Activated T-cell treated with anti-CD3 and anti-CD28 coated beads, Interleukin-2, amount 50 U/mL, for 24 hours (primary cell): ENCODE measurements at places on chromosomes 6 and 20.
A peak's percentile ranks its signal among the peaks of the same experiment; 100 is the strongest.

DNA sequence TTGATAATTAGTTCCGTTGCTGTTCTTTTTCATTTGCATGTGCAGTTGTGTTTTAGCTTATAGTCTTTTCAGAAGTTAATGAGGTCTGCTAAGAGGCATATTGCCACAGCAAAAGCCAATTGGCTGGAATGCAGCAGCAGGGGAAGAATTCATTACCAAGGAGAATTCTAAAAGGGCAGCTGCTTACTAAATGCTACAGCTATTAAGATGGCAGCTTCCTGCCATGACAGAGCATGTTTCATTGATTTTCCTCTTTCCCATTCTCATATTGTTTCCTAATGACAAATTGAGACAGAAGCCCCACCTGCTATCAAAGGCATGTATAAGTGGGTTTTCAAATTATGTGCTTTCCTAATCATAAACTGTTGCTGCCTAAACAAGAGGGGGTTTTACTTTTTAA lies 66.6 kb downstream of the CLVS2 start:
- no peak for DNase-seq

- DNase-seq, result no peak
Measured at GRCh38 chr6:69880601-69881000, 14.2 kb downstream of the COL19A1 start.

DNA sequence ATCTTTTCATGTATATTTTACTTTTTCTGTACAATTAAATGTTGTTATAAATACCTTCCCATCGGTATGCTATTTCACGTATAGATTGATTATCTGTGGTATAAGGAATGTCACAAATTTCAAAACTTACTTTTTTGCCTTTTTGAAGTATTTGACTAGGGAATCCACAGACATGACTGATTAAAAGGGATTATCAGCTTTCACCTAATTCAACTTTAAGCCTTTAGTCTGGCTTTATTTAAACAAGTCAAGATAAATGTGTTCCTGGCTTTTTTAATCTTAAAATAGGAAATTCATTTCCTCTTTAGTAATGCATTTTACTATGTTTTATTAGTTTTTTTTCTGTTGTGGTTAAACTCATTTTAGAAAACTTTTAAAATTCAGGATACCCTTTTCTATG lies 160.0 kb downstream of the MACROD2 start:
- DNase-seq, result no peak

DNA sequence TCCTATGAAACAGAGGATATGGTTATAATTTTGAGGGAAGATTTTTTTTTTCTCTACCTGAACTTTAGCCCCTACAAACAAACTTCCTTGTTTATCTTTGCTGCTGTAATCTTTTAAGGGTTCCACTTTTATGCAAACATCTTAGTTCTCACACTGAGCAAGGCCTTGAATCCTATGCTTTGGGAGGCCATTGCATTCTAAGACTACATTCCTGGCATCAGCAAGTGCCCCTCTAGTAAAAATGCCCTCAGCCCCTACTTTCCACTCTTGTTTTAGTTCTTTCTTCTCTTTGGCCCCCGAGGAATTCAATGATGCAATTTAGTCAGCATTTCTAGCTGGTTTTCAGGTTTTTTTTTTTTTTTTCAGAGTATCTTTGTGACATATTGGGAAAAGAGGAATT lies 8.1 kb upstream of the AHI1 start:
- no peak for DNase-seq

- DNase-seq, result no peak
Measured at GRCh38 chr6:154058963-154059680, 20.1 kb downstream of the OPRM1 start.

GRCh38 chr20:1060985-1061384 lies 57.4 kb upstream of the PSMF1 start:
- DNase-seq, result no peak

DNA sequence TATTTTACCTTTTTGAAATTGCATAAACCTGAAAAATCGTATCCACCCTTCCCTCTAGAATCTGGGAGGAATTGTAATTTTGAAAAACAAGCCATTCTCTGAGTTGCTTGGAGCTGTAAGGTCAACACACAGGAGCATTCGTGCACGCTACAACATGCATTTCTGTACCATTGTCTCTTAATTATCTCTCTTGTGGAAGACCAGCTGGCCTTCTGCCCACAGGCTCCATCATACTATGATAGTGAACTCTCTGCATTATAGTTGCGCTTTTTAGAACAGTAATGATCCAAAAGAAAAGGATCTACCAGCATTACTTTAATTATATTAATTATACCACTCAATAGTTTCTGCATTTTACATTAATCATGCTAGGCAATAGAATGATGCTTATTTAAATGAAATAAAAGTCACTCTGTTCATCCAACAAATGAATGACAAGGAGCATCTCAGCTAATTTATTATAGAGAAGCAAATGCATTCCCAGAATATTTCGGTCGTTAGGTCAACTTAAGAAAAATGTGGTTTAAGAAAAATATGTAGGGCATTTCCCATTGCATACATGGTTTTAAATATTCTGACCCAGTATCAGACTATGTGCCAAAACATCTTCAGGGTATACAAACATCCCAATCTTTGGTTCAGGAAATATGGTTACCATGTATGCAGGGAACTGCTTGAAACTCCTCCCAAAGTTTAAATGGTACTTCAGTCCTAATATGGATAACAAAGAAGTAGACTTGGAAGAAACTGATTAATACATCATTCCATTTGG lies 263.5 kb downstream of the TFAP2A start:
- no peak for DNase-seq

- no peak for DNase-seq
Measured at GRCh38 chr6:166598441-166599138, 12.1 kb upstream of the RAMACL start.

- DNase-seq, result no peak
Measured at GRCh38 chr20:48930035-48930434, 8.5 kb downstream of the ARFGEF2 start.

DNA sequence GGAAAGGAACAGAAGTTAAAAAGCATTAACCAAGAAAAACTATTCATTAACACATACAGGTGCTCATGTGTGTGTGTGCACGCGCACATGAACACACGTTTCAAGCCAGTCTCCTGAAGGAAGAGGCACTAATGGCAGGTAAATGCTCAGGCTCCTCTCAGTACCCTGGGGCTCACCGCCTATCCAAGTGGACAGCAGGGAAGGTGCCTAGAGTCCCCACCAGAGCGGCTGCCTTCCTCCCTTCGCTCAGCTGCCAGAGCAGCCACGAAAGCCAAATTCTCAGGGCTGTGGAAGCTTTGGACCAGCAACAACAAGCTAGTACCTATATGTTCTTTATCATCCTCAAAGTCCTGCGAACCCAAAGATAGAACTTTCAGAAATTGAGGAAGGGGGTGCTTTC lies 42.6 kb downstream of the PLCG1 start:
- peak; percentile 20 for DNase-seq

DNA sequence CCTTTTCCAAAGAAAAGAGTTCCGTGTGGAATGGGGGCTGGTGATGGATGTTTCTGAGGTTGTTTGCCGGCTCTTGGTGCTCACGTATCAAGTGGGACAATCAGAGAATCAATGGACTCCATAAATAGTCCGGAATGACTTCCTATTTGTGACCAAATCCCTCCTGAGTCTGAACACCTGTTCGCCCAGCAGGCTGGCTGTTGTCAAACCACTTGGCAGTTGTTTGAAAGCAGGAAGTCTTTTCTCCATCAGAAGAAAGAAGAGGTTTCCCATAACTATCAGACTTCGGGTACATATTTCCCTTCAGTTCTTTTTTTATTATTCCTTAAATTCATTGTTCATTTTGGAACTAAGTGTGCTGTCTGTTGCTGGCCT lies 154.7 kb upstream of the RIN2 start:
- no peak for DNase-seq

DNA sequence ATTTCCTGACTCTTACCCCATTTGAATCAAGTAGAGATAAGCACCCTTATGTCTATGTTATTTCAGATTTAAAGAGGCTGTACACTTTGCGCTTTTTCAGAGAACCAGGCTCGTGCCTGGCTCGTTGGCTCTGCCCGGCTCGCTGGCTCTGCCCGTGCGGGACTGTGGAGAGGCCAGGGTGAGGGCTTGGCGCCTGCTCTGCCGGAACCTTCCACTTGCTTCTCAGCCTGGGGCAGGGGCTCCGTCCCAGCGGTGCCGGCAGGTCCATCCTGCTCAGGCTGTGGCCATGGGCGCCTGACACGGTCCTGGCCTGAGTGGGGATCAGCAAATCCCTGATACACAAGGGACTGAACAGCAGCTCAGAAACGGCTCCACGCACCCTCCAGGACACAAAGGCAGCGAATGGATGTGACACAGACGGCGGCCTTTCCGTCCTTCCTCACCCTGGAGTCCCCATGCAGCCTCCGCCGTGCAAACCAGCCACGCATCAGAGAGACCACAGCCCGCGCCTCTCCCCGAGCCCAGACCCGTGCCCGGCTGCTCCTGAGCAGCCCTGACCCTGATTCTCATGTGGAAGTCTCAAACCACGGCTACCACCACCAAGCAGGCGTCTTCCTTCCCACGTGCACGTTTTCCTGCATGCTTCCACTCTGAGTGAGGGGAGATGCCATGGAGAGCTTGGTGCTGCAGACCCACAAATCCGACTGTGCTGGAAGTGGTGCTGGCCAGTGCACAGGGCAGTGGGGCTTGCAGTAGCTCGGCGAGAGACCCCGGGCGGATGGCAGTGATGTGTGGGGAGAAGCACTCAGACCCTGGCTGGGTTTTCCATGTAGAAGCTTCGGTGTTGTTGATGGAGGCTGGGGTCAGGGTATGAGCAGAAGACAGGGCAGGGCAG lies 233.9 kb downstream of the ERMARD start:
- no peak for DNase-seq

GRCh38 chr20:9262653-9263194 lies 193.8 kb downstream of the PLCB4 start:
- DNase-seq, result no peak

DNA sequence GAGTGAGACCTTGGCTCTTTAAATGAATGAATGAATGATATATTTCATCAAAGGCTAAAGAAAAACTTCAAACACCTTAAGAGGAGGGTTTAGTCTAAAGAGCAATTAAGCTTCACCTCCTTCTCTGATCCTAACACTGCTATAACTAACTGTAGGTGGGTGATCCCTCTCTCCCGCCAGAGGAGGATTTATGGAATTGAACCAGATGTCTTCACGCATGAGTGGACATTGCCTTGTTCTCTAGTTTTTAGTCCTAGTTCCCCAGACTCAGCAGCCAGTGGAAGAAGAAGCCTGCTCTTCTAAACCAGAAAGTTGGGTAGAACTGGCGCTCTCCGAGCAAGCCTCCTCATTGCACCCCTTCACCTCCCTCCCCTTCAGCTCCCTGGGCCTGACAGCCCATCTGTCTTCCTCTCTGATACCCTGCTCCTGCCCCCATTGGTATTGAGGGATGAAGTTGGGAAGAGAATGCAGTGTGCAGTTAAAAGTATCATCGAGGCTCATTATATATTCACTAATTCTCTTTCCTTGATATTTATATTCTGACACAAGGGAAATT lies 142.7 kb downstream of the ARID1B start:
- no peak for DNase-seq

DNA sequence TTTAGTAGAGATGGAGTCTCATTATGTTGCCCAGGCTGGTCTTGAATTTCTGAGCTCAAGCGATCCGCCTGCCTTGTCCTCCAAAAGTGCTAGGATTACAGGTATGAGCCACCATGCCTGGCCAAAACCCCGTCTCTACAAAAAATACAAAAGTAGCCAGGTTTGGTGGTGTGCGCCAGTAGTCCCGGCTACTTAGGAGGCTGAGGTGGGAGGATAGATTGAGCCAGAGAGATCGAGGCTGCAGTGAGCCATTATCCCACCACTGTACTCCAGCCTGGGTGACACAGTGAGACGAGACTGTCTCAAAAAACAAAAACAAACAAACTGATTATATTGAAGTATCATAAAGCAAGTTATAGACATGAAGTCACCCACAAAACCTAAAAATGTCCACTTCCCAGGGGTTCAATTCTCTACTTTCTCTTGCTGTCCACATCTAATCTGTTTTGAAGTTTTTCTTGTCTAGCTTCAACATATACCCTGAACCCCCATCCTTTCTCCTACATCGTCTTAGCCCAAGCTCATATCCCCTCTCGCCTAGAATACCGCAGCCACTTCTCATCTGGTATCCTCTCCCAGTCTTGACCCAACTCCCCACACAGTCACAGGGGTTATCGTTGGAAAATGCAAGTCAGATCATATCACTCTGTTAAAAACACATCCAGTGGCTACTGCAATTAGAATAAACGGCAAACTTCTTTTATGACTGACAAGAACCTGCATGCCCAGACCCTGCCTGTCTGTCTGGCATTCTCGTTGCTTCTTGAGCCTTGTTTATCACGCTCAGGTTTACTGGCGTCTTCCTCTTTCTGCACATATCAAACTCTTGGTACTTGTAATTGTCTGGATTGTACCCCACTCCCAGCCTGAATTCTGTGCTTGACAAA lies 20.1 kb upstream of the NCOA3 start:
- no peak for DNase-seq

DNA sequence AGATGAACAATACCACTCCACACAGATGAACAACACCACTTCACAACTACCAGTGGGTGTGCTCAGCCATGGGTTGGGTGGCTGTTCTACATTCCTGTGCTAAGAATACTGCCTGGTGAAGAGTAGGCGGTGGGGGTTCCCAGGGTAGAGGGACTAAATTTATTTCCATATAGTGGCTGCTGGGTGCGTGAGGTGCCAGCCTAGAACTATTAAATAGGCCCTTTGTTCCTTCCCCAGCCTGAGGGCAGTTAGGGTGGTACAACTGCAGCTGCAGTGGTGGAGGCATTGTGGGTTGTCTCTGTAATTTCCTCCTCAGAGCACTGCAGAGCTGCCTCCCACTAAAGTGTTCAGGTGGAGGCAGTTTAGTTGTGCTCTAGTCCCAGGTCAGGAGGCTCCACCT lies 618.4 kb downstream of the MMUT start:
- no peak for DNase-seq

DNA sequence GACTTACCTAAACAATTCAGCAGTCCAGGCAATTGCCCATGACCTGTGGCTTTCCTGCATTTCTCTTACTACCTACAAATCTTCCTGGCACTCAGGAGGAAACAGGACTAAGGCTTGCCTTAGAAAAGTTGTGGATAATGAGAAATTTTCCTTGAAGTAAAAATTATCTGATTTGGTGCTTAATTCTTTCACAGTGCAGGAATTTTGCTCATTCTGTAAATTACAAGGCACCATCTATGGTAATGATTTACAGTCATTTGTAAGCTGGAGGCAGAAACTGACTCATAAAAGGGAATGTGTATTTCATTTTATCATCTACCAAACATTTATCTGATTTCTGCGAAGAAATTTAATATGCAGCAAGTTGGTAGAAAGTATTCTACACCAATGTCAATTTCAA lies 211.5 kb upstream of the FKBP1C start:
- DNase-seq, result no peak

GRCh38 chr6:7157752-7158616 lies 50.2 kb downstream of the RREB1 start:
- no peak for DNase-seq

- no peak for DNase-seq
Measured at GRCh38 chr20:43778375-43778774, 51.6 kb upstream of the GTSF1L start.

DNA sequence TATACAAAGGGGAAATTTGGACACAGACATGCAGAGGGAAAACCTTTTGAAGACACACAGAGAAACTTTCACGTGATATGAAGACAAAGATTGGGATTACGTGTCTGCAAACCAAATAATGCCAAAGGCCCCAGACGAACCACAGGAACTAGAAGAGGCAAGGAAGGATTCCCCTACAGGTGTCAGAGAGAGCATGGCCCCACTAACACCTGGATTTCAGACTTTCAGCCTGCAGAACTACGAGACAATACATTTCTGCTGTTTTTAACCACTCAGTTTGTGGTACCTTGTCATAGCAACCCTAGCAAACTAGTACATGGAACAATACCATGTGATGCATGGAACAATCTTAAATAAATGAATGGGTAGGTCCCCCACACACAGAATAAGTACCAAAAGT lies 341.0 kb downstream of the HDGFL1 start:
- no peak for DNase-seq
